Stimulated activated effector memory CD8-positive, alpha-beta T cell treated with anti-CD3 and anti-CD28 coated beads, Interleukin-12 subunit alpha, Interleukin-12 subunit beta, amount 100 ng/mL, for 72 hours (primary cell): ENCODE measurements at places on chromosomes 2 and 18.

DNA sequence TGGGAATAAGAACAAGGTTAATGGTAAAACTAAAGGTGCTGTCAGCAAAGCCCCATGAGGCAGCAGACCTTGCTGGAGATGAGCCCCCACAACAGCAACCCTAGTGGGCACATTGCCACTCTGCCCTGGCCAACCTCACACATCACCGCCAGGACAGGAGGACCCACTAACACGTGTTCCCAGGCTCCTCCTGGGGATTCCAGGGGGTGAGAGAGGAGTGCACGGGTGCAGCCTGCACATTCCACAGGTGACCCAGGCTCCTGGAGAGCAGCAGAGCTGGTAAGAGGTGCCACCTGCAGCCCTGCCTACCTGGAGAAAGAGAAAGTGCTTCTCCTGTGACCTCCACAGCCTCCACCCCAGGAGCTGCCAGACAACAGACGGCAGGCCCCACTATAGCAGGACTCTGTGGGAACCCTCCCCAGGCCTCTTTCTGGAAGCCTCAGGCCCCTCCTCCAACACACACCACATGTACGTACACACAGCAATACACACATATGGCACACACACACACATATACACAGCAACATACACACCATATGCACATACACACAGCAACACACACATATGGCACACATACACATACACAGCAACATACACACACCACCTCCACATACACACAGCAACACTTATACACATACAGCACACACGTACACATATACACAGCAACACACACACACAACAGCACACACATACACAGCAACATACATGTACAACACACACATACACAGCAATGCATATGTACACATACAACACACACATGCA is 187.1 kb downstream of the GLI2 start:
- DNase-seq, result no peak

GRCh38 chr18:62974928-62975675 is 259.8 kb downstream of the PHLPP1 start:
- no peak for DNase-seq

DNA sequence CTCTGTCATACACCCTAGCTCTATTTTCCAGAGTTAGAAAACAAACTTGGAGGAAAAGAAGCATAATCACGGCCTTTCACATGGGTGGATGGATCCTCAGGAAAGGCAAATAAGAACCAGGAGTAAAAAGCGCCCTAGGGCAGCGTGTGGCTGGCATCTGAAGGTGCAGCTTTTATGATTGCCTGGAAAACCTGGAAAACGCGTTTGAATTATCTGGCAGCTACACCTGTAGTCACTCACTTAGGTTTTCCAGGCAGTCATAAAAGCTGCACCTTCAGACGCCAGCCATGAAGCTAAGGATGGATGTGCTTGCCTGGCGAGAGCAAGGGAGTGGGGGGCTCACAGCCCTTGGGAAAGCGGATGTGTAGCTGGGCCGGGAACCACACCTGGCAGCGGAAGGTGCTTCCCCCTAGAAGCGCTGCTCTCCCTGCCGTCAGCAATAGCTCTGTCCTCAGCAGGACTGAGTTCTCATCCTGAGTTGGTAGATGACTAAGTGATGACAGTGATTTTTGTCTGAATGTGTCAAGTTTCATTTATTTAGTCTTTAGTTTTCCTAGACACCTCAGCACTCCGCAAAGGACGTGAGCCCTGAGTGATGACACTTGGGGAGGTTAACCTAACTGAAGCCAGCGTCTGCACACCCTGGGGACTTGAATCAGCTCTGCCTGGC is 82.0 kb downstream of the DCDC2C start:
- no peak for DNase-seq

- DNase-seq, result no peak
These were observed 335.4 kb upstream of the CDH2 start for GRCh38 chr18:28512357-28512756.

GRCh38 chr18:78975699-78976335 is 3.8 kb upstream of the SALL3 start:
- no peak for DNase-seq

- no peak for DNase-seq
These were observed 559.9 kb upstream of the ID2 start for GRCh38 chr2:8121826-8122513.

GRCh38 chr18:13797157-13797611 is 26.8 kb upstream of the MC5R start:
- no peak for DNase-seq

- no peak for DNase-seq
These were observed 71.8 kb upstream of the LRATD1 start for GRCh38 chr2:14560716-14561115.

DNA sequence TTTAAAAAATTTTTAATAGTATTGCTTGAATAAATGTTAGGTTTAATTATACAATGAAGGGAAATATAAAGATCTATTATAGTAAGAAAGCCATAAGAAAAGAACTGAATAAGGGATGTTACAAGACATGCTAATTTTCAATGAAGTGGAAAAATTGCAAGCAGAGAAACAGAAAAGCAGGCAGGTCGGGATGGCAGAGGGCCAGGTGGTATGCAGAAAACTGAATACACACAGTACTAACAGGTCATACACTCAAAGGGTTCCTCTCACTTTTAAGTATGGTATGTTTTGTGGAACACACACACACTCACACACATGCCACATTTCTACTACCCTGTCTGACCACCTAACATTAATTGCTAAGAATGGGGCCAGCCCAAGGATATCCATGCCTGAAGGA is 76.7 kb upstream of the DTNA start:
- no peak for DNase-seq

DNA sequence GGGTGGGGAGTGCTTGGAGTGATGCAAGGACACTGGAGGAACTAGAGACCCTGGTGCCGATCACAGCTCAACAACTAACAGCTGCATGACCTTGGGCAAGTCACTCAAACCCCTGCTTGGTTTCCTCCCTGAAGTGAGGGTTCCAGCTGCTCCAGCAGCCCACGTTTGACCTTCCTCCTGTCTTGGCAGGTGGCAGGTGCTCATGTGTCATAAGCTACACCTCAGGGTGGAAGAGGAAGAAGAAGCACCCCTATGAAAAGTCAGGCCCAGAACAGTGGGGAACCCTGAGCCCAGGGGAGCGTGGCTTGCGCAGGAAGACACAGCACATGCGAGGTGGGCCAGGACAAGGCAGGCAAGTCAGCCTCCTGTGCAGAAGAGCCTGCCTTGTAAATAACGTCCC is 42.4 kb downstream of the MRPL35 start:
- DNase-seq, result no peak

DNA sequence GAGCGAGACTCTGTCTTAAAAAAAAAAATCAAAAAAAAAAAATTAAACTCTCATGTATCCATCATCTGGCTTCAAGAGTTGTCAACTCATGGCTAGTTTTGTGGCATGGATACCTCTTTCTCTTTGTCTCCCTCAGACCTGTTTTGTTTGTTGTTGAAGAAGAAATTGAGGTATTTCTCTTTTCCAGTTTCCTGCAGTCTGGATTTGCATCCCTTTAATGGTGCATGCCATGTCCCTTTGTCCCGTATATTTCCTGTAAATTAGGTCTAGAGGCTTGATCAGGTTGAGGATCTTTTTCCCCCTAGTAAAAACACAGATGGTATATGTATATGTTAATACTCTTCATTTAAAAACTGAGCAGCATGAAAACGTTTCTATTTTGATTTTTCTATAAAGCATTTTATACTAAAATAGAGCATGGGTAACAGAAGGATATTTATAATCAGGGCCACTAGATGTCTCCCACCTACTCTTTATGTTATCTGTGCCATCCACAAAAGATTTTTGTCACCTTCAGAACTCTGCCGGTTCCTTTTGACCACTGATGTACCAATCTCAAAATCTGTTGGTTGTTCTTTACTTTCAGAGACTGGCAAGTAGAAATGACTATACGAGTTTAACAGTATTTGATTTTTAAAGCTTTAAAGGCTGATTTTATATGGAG is 80.1 kb downstream of the GALNT1 start:
- no peak for DNase-seq

DNA sequence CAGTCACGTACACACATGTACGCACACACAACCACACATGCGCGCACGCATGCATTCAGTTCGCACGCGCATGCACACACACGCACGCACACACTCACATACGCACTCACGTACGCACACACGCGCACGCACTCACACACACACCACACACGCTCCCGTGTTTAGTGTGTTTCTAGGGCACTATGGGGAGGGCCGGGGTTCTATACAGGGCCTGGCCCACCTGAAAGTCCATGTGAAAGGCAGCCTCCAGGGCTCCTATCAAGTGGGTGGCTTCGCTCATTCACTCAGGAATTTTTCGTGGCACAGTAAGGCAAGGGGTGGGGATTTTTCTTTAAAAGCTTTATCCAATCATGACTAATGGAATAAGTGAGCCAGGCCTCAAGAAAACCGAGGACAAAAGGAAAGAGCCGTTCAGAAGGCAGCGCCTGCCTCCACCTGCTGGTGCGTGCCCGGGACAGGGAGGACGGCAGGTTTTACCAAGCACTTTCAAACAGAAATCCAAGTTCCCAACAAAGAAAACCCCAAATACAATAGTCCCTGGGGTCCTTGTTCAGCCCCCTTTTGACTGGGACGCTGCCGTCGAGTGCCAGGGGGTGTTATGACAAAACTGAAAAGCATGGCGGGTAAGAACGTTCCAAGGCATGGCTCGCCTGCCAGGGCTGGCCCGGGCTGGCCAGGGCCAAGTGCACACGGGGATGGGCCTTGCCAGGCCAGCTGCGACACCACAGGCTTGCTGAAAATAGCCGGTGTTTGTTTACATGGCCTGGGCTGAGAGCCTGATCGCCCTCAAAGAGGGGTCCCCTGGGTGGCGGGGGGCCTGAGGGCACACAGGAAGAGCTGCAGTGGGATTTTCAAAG is 110.0 kb downstream of the HDAC4 start:
- no peak for DNase-seq

GRCh38 chr2:100446696-100447095 is 23.6 kb upstream of the NMS start:
- no peak for DNase-seq

DNA sequence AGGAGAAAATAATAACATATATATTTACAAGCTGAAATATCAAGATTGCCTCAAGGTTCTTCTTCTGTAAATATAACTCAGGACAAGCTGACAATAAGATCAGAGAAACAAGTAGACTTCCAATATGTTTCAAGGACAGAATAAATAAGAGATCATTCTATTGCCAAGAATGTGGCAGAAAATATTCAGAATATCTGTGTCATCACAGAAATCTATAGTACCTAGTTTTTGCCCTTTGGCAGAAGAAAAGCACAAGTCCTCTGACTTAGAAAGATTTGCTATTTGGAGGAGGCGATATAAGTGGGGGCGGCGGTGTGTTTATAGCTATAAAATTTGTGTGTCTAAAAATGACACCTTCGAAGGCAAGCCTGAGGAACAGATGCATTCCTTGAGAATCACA is 34.3 kb downstream of the ARHGAP15 start:
- no peak for DNase-seq

GRCh38 chr2:200782251-200782650 is 29.5 kb upstream of the BZW1 start:
- DNase-seq, result no peak

DNA sequence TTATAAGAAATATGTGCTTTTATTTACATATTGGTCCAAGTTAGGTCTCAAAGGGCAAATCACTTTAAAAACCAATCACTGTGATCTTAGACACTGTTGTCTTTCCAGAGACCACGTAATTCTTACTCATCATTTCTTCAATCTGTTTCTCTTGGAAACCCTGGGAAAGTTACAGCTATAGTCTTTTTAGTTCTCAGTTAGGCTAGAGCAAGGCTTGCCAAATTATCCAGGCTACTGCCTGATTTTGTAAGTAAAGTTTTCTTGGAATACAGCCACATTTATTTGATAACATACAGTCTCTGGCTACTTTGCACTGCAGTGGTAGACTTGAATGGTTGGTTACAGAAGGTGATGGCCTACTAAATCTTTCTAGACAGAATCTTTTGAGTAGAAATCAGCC is 106.0 kb downstream of the KIAA1328 start:
- DNase-seq, result no peak
